Suppressor macrophage treated with lipopolysaccharide for 1 hour (primary cell): ENCODE measurements at places on chromosomes 5 and 9.

DNA sequence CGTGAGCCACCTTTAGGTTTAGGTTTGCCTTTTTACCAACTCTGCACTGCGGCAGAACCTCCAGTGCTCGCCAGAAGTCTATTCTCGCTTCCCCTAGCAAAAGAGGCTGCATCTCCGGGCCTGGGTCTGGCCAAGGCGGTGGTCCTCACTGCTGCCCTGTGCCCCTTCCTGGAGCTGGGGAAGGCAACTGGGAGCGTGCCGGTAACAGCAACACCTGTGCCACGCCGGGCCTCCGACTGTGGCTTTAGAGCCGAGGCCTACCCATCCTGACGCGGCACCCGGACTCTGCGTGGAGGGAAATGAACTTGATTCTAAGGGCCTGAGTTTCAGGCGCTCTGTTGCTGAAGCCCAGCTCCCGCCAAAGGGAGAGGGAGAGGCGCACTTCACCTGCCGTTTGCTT lies 82.4 kb upstream of the SPATA31C2 start:
- DNase-seq = no peak

DNA sequence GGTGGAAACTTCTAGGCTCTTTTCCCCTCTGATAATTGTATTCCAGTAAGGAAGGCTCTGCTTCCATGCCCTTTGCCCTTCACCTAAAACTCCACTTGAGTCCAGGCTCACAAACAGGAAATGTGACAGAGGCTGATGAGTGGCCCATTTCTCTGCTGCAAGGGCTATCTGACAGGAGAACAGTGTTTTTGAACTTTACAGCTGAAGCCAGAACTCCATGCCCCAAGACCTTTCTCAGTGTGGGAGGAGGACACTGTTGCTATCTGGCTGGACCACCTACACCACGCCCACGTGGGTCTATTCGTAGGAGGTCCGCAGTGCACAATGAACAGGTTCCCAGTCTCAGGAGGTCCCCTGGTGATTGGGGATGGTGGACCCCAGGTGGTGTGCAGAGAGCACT lies 13.6 kb downstream of the GGTA1 start:
- peak; percentile 38 for DNase-seq

DNA sequence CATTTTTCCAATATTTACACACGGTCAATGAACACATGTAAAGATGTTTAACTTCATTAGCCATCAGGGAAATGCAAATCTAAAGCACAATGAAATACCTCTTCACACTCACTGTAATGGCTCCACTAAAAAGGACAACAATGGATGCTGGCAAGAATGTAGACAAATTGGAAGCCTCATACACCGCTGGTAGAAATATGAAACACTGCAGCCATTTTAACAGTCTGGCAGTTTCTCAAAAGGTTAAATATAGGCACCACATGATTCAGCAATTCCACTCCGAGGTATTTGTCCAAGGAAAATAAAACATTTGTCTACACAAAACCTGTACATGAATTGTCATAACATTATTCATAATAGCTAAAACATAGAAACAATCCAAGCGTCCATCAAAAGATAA lies 20.0 kb downstream of the RNF145 start:
- no peak for DNase-seq

- no peak for DNase-seq
Measured at GRCh38 chr5:51389288-51389576, 6.0 kb downstream of the ISL1 start.

- no peak for DNase-seq
Measured at GRCh38 chr9:84758817-84759216, 89.3 kb downstream of the NTRK2 start.

GRCh38 chr5:120463006-120463680 lies 957 bp upstream of the PRR16 start:
- peak; percentile 85 for DNase-seq

DNA sequence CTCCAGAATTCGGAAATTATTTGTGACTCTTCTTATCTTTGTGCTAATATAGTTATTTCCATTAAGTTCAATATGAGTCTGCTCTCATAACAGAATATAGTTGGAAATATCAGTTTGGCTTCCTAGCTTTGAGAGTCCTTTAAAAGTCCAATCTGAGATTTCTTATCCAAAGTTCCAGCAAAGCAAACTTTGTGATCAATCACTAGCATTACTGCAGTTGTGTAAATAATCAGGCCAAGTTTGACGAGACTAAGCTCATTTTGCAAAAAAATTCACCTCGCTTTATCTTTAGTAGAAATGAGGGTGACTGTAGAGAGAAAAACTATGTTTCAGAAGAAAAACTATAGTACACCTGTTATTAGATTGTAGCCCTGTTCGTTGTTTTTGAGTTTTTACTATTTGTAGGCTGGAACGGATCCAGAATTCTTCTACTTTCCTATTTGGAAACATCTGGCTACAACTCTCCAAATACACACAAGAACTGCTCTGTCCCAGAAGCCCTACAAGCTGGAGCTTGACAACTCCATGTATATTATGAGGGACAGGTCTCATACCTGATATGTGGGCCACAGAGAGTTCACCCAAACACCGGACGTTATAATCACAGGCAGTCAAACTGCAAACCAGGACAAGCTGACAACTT lies 47.8 kb downstream of the RAPGEF1 start:
- no peak for DNase-seq

- no peak for DNase-seq
Measured at GRCh38 chr5:176773408-176774035, 36.8 kb upstream of the UNC5A start.

- peak; percentile 65 for DNase-seq
Measured at GRCh38 chr9:132003896-132004295, 75.8 kb downstream of the MED27 start.

DNA sequence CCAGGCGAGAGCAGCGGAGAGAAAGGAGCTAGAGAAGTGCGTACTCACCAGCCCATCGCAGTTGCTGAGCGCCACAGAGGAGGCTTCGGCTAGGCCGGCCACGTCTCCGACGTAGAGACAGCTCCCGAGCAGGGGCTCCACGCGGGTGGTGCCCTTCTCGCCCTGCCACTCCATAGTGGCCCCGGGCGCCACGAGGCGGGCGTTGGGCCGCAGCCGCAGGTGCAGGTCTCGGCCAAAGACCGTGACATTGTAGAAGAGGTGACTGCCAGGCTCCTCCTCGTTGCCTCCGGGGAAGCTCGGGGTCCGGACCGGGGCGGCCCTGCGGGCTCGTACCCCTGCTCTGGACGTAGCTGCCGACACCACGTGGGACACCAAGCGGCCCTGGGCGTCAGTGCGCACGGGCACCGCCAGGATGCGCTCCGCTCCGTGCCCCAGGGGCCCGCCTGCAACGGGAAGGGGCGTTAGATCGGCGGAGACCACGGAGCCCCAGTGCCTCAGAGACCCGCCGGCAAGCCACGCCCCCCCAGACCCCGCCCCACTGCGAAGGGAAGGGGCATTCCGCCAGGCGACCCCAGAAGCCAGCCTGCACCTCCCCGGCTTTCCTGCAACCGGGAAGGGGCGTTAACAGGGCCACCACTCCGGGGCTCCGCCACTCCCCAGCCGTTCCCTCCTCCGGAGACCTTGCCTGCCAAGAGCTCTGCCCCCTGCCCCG lies 1.4 kb downstream of the ADAMTS2 start:
- DNase-seq = peak; percentile 70

- DNase-seq = no peak
Measured at GRCh38 chr9:136015656-136016571, 54.7 kb upstream of the UBAC1 start.

DNA sequence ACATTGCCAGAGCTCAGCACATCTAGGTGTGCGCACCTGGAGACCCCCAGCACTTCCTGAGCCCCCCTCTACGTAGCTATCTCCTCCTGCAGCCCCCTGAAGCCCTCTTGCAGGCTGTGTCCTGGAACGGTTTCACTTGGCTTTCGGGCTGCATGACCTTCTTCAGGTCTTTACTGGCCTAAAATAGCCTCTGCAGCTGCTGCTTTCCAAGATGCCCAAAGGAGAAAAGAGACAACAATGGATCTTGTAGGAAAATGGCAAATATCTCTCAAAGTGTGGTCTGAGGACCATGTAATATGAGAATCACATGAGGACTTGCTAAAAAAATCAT lies 6.6 kb upstream of the ERMP1 start:
- DNase-seq = no peak

GRCh38 chr5:14351845-14352712 lies 208.9 kb downstream of the TRIO start:
- DNase-seq = peak; percentile 81

GRCh38 chr5:148910686-148911361 lies 84.4 kb downstream of the ADRB2 start:
- DNase-seq = peak; percentile 61

GRCh38 chr9:5846096-5846495 lies 13.2 kb upstream of the ERMP1 start:
- DNase-seq = no peak

GRCh38 chr9:86347991-86348390 lies 6.2 kb downstream of the TUT7 start:
- DNase-seq = peak; percentile 5

DNA sequence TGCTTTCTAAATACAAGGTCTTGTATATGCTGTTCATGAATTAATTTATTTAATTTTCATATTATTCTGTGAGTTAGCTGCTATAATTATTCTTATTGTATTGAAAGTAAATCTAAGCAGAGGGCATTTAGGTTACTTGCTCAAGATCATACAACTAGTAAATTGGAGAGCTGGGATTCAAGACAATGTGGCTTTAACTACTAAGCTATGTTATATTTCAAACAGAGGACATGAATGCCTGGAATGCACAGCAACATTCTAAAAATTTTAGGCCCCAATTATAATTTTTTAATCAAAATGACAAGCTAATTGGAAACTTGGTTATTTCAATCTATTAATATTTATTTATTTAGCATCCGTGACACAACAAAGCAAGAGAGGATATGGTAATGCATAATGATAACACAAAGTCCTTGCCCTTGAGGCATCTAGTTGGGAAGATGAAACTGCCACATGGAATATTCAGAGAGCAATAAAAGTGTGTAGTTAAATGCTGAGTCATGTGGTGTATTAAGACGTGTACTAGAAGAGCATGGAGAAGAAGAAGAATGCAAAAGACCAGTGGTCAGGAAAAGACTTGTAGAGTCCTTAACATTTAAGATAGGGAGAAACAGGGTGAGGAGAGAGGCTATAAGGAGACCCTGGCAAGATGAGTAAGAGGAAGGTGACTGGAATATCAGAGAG lies 24.4 kb downstream of the CTXN3 start:
- DNase-seq = no peak

GRCh38 chr9:136255896-136256890 lies 10.6 kb upstream of the QSOX2 start:
- no peak for DNase-seq

DNA sequence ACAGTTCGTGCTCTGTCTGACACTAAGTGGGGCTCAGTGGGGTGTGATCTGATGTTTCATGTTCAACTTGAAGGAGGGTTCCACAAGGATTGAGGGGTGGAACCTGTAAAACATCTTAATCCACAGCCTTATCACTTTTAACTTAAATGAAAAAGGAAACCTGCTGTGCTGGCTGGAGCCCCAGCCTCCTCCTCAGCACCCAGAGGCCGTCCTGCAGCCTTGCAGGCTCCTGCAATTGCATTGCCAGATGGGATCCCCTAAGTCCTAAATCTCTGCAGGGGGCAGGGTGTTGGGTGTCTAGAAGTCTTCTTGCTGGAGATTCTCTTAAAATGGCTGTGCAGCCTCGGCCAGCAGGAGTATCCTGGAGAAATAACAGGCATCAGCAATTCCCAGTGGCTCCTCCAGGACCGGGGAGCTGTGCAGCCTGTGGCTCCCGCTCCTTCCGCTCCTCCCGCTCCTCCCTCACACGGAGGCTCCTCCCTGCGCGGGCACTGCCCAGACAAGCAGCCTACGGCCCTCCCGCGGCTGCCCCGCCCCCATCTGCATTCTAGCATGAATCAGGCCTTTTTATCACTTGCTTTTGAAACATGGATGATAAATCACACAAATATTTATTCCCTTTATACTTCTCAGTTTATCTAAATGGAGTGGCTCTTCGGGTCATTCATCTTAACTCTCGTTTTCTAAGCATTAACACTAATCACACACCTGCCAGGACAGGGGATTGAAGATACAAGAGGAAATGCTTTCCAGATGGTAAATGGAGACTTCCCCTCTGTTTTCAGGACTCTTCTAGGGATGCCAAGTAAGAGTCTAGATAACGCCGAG lies 131.0 kb downstream of the ADAMTS16 start:
- no peak for DNase-seq

DNA sequence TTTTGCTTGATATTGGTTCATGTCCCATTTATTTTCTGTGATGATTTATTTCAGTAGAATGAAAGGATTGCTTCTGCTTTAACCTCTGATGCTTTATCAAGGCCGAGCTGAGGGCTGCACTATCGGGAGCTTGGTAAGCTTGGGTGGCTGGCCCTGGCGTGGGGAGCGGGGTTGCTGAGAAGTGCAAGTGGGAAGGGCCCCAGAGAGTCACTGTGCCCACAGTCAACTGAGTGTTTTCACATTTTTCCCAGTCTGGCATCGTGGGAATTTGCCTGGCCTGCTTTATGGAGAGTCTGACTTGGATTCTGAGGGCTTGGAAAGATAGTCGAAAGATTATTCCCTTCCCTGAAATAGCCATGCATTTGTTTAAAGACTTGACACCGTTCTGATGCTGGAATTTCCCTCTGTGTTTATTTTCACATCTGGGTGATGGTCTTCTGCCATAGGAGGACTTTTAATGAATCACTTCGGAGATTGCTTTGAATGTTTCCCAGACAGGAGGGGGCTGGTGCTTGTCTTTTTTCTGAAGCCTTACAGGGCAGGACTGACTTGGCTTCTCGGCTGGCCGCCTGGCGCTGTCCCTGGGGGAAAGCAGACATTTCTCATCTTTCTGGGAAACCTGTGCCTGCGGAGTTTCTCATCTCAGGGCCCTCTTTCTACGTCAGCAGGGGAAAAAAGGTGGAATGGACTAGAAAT lies 139.0 kb downstream of the BOD1 start:
- DNase-seq = no peak

DNA sequence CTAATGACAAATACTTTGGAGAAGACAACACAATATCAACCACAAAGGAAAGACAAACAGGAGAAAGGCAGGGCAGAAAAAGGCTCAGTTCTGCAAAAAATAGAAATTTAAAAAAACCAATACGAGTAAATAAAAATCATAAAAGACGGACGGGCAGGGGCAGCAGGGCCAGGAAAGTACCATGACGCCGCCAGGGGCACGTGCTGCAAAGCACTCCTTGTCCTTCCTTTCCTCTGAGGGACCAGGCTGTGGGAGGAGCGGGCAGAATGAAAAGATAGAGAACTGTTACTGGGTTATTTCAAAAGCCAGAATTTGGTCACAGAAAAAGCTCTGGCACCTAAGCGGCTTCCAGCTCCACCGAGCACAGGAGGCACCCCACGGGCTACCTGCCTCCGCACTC lies 53.9 kb downstream of the HABP4 start:
- no peak for DNase-seq

DNA sequence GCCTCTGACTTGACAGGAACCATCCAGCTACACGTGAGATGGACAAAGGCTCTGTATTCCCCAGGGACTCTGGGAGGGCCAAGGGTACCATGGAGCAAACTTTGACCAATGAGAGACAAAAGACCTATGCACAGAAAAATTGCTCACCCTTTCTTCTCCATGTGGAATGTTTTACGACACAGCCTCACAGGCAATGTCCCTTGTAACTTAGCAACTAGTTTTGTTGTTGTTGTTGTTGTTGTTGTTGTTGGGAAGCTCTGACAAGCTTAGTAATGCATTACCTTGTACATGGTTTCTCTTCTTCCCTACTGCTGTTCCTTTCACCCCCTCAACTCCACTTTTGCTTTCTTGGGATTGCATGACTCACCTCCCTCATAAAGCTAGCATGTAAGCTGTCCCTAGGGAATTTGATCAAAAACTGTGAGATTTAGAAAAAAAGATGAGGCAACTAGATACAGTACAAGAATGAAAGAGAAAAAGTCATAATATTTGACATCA lies 550.9 kb downstream of the RAB3C start:
- DNase-seq = no peak

- peak; percentile 55 for DNase-seq
Measured at GRCh38 chr5:79613549-79613948, 1.3 kb downstream of the TENT2 start.

- no peak for DNase-seq
Measured at GRCh38 chr5:136311999-136312398, 53.3 kb downstream of the TRPC7 start.
